LoVo (cell line): ENCODE measurements at places on chromosomes 6 and 20.

GRCh38 chr6:7129360-7129759 lies 21.6 kb downstream of the RREB1 start:
- DNase-seq: no peak

- no peak for DNase-seq
These were observed 1.5 kb upstream of the GRIK2 start for GRCh38 chr6:101391772-101392585.

DNA sequence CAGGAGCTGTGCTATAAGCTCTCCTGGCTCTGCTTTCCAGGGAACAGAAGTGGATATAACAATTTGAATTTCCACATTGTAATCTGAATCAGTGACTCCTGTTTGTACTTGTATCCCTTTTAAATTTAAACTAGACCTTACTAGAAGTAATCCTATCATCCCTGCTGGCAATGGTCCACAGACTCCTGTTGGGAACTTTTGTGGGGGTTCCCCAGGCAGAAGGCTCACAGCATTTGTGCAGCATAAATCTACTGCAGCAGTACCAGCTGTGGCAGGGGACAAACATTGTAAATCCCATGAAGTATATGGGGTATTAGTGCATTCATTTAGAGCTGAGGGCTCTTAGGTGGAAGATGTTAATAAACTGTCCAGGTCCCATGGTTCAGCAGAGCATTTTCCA lies 12.0 kb upstream of the PDCD2 start:
- no peak for DNase-seq

GRCh38 chr20:50251383-50251748 lies 60.7 kb downstream of the CEBPB start:
- no peak for DNase-seq

- DNase-seq: no peak
These were observed 185.3 kb downstream of the BACH2 start for GRCh38 chr6:90111387-90111786.

GRCh38 chr6:130893277-130893676 lies 66.1 kb downstream of the SMLR1 start:
- no peak for DNase-seq

- no peak for DNase-seq
These were observed 529.6 kb downstream of the DHX35 start for GRCh38 chr20:39491711-39492110.

DNA sequence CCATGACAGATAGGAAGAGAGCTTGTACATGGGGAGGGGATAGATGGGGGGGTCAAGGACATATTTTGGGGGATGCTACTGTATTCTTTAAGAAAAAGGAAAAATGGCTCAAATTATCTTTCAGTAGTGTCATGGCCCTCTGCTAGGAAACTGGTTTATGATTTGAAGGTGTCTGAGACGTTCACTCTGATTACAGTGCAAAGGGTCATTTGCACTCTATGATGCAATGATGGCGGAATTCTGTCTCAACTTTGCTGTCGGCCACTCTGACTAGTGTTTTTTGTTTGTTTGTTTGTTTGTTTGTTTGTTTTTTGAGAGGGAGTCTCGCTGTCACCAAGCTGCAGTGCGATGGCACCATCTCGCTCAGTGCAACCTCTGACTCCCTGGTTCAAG lies 180.0 kb downstream of the SOX4 start:
- no peak for DNase-seq

DNA sequence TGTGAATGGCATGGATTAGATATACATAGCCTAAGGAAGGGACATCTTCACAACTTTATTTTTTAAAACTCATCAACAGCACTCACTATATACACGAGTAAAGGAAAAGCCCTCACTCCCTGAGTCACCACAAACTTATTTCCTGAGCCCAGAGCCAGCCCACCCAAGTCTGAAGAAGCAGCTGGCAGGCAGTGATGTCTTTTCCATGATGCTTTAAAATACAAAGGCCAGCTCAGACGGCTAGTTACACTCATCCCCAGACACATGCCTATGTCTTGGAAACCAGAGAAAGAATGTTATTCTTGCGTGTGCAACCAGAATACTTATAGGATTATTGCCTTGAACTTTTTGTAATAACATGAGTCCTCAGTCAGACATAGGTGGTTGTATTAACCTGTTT lies 114.4 kb downstream of the ADGRG6 start:
- DNase-seq: no peak

GRCh38 chr6:129033180-129033579 lies 150.2 kb downstream of the LAMA2 start:
- no peak for DNase-seq

- no peak for DNase-seq
These were observed 116.5 kb upstream of the ESR1 start for GRCh38 chr6:151690768-151691562.

DNA sequence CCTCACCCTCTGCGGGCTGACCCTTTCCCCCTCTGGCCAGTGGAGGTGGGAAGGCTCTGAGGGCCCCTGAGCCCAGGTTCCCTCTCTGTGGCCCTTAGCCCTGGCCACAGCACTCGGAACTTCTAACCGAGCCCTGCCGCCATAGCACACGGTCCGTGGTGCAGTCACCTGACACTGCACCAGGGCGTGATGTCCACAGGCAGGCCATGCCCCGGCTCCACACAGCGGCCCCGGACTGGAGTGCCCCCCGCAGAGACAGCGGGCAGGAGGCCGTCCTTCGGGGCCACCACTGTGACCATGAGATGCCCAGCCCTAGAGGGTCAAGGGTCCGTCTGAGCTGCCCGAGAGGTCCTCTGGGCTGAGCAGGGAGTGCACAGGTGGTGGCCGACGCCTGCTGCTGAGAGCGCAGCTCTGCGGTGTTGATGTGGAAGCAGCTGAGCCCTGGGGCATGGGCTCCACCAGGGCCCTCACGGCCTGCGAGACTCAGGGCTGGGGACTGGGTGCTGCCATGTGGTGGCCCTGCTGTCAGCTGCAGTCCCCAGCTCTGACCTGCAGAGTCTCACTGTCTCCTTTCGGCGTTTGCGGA lies 11.2 kb upstream of the BHLHE23 start:
- DNase-seq: no peak

DNA sequence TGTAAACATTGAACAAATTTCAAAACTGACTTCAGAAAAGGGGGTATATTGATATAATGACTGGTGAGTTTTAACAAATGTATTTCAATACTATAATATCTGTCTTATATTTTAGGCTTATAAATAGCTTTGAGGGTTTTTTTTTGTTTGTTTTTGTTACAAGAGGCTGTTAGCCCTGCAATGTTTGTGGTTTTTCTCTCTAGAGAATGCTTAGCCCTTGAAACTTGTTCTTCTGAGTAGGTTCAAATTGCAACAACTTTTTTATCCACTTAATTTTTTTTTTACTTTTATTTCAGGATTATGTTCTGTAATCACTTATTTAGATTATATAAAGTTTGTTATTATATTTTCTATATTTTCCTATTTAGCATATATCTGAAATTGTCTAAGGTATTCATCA lies 333.2 kb downstream of the RIMS1 start:
- no peak for DNase-seq

- DNase-seq: no peak
These were observed 130.6 kb upstream of the FAM83B start for GRCh38 chr6:54716010-54716409.

DNA sequence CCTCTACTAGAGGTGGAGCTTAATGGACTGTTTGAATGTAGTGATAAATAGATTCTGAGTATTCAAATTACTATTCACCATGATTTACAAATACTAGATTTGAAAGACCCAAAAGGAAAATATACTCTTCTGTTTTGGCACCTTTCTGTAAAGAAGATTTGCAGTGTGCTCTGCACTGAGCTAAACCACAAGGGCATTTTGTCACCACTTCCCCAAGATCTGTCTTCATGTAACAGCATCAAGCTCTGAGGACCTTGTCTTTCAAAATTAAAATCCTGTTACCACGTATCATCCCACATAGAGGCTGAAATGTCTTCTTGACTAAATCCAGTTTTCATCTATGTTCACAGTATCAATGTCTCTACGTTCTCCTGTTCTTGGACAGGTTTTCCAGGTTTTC lies 3.3 kb upstream of the PGK2 start:
- DNase-seq: no peak

DNA sequence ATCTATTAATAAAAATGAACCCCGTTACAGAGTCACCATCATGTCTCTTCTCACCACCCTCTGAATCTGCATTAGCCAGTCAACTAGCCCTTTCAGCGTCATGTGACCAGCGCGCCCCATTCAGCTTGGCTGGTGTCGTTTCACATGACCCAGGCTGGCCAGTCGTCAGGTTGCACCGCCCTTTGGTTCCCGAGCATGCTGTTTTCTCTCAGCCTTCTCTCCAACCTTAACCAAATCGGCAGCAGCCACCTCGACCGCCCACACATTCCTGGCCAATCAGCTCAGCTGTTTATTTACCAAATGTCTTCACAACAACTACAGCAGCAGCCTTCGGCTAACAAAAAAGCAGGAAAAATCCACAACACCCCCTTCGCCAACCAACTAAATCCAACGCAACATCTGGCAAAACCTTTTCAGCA lies 5.6 kb downstream of the SRSF3 start:
- DNase-seq: no peak

DNA sequence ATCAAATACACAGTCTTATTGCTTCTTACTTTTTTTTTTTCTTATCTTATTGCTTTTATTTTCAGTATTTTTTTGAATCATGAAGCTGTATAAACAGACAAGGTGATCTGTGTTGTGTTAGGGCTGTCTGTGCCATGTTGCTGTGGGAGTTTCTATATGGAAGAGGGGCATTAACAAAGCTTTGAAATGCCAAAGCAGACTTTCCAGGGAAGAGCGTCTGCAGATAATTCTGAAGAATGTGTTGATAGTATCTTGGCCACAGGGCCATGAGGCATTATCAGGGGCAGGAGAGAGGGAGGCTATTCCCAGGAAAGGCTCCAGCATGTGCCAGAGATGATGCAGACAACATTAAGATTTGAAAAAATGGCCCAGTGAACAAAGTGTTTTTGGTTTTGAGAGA lies 354.5 kb downstream of the UTRN start:
- no peak for DNase-seq

GRCh38 chr6:51182827-51183226 lies 364.2 kb downstream of the TFAP2B start:
- no peak for DNase-seq

DNA sequence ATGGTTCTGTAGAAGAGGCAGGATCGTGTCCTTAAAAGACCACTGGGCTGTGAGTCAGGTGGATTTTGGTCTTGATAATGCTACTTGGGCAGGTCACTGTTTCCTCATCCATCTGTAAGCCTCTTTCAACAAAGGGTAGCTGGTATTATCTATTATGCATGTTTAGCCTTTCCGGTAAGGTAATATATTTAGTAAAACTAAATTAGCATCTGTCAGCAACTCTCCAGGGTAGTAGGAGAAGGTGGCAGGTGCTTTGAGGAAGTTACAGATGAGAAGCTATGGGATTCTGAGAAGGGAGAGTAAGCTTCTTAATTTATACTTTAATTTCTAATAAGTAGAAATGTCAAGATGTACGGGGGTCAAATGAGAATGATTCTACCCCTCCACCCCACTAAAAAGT lies 86.9 kb upstream of the TGM3 start:
- DNase-seq: no peak

DNA sequence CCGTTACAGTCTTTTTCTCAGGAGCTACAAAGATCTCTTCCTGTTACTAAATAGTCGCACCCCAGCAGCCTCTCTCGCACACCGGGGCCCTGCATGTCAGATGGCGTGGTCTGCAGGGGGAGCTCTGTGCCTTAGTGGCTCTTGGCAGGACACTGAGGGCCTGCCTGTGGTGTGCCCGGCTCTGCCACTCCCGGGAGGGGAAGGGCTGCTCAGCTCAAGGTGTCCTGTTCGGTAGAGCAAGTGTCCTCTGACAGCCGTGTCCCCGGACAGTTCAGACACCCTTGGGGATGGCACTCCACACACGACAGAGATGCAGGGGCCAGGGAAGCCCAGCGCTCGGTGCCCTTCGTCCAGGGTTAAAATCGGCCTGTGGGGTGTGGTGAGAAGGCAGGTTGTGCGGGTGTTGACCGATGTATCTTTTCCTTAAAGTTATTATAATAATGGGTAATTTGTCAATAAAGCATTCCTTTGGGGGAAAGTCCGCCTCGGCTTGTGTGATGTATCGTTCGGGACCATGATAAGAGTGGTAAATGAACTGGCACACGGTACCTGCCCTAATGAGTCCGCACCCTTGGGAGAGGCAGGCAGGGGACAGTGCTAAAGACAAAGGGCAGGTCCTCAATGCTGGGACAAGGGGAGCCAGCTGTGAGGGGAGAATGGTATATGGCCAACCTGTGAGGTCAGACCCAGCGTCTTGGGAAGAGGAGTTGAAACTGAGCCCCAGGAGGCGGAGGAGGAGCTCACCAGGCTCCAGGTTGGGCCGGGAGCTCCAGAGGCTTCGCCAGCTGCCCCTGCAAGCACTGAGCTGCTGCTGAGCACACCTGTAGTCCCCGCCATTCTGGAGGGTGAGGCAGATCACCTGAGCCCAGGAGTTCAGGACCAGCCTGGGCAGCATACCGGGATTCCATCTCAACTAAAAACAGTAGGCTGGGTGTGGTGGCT lies 3.6 kb upstream of the DNAJC5 start:
- no peak for DNase-seq

GRCh38 chr6:140320081-140321080 lies 945.9 kb upstream of the CITED2 start:
- no peak for DNase-seq

GRCh38 chr6:169943241-169944060 lies 192.0 kb downstream of the ERMARD start:
- no peak for DNase-seq

DNA sequence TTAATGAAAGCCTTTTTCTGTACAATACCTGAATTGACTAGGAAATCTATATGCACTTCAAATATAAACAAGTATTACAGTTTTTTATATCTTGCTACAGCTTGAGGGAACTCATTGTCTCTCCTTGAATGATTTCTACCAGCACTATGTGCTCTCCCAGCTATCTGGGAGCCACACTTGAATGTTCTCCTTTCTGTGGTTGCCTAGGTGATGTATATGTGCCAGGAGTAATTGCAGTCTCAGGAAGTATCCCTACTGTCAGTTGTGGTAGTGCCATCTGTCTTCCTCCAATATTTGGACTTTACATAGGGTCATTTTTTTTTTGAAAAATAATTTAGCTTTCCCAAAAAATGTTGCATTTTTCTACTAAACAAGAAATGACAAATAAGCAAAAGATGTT lies 288.0 kb upstream of the PLCB4 start:
- no peak for DNase-seq

DNA sequence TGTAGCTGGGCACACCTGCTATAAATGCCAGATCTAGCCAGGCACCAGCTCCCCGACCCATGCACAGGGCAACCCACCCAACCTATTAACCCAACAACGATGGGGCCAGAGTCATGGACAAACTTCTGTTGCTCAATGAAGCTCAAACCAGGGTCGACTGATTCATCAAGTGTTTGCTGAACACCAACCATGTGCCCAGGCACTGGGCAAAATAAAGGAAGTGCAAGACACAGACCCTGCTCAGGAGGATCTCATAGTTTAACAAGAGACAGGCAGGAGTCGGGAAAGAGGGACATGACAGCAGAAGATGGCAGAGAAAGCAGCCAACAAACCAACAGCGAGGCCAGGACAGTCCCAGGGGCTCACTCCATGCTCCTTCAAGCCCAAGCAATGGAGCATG lies 18.8 kb downstream of the KCNK5 start:
- no peak for DNase-seq
